Stimulated activated CD4-positive, alpha-beta T cell treated with anti-CD3 and anti-CD28 coated beads, Interleukin-15, amount 100 ng/mL, for 48 hours (primary cell): ENCODE measurements at places on chromosomes 3 and 15.

- DNase-seq = peak; percentile 5
These were observed 225.8 kb upstream of the DPPA4 start for GRCh38 chr3:109563149-109563548.

DNA sequence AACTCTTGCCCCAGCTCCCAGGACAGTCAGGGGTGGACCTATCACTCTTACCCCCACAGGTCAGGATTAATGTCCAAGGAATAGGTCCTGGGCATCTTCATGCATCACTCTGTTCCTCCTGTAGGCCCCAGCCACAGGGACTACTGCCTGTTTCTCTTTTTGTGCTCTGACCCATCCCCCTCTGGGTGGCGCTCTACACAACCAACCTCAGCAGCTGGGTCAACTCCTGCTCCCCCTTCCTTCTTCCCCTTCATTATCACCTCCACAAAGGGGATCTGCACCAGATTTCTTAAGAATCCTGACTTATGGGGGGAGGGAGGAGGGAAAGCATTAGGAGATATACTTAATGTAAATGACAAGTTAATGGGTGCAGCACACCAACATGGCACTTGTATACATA is 12.2 kb upstream of the TRANK1 start:
- no peak for DNase-seq

GRCh38 chr15:85277847-85278370 is 102.5 kb upstream of the AKAP13 start:
- DNase-seq = no peak

DNA sequence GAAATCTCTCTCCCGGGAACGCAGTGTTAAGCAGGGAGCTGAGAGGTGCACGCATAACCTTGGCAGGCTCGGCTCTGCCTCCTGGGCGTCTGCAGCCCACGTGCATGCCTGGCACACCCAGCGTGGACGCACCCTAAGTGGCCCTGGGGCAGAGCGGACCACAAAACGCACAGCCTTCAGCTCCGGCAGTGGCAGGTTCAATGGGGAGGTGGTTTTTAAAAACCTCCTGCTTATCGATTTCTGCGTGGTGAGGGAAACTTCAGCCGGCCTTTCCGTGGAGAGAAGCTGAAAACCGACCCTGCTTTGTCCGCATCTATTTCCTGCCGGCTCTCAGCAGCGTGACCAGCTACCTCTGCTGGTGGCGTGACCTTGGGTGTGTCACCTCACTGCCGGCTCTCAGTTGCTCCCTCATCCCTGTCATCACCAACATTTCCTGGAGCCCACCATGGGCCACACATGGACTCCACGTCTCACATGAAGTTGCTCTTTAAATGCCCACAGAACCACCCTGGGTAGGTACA is 134.8 kb upstream of the MEF2A start:
- no peak for DNase-seq

DNA sequence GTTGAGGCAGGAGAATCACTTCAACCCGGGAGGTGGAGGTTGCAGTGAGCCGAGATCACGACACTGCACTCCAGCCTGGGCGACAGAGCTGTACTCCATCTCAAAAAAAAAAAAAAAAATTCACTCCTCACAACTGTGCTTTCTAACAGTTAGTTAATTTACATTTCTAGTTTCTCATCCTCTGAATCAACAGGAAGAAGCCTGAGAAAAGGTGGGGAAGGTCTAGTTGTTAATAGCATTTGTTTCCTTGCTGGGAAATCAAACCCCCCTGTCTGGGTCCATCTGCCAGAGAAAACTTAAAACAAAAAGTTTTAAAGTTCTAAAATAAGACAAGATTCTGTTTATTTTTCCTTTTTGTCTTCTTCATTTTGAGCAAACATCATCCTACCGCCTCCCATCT is 62.3 kb downstream of the TMEM39A start:
- no peak for DNase-seq

DNA sequence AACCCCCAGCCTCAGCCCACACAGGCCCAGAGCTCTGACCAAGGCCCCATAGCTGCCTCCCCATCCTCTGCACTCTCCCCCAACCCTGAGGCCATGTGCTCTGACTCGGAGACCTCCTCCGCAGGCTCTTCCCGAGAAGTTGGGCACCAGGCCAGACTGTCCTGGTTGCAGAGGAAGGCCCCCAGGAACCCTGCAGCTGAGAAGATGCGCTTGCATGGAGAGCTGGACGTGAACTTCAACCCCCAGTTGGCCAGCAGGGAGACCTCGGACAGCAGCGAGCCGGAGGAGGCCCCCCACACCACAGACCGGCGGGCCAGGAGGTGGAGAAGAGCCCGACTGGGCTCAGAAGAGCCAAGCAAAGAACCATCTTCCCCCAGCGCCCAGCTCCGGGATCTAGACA is 119.5 kb upstream of the EIF1B start:
- DNase-seq = no peak

GRCh38 chr3:129348734-129349133 is 70.1 kb downstream of the HMCES start:
- no peak for DNase-seq

GRCh38 chr3:128278761-128279600 is 125.7 kb downstream of the EEFSEC start:
- DNase-seq = no peak

DNA sequence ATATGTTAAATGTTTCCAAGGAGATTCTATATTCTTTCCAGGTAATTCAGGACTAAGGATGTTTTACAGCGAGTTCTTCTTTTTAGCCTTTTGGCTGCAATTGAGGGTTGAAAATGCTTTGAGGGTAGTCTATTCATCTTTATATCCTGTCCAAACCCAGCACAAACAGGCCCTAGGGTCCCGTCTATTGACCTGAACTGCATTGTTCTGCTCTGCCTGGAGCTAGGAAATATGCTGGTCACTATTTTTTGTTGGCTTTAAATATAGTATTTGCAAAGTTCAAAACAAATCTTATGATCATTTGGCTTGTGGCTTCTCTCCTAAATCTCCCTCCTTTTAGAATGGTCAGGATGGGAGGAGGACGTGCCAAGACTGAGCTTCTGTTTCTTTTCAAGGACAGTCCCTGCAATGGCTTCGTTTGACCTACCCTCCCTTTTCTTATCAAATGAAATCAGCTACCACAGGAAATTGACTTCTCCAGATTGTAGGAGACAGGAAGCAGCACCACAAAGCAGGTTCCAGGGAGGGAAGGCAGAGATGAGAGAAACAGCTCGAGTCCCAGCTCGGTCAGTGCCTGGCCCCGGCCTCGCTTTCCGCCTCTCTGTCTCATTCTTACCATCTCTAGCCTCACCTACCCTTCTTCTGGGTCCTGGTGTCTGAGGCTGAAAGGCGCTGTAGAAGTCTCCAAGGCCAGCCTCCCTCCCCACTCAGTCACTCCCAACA is 27.6 kb upstream of the NRROS start:
- no peak for DNase-seq

GRCh38 chr3:48535578-48535977 is 21.0 kb downstream of the PFKFB4 start:
- DNase-seq = no peak

- no peak for DNase-seq
These were observed 25.1 kb downstream of the FSTL1 start for GRCh38 chr3:120425572-120426250.

GRCh38 chr3:159366476-159366875 is 564.6 kb downstream of the MFSD1 start:
- DNase-seq = no peak

DNA sequence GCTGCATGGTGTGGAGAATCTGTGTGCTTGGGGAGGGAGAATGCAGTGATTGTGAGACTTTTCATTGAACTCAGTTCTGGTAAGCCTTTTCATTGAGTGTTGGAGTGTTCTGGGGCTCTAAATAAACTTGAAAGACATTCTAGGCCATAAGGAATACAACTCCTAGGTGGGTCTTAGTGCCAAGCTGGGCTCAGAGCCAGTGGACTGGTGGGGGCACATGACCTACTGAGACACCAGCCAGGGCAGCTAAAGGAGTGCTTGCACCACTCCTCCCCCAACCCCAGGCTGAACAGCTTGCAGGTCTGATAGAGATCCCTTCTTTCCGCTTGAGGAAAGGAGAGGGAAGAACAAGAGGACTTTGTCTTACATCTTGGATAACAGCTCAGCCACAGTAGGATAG is 21.7 kb upstream of the KPNA4 start:
- no peak for DNase-seq

GRCh38 chr3:122890720-122891220 is 95.9 kb downstream of the SLC49A4 start:
- DNase-seq = no peak

DNA sequence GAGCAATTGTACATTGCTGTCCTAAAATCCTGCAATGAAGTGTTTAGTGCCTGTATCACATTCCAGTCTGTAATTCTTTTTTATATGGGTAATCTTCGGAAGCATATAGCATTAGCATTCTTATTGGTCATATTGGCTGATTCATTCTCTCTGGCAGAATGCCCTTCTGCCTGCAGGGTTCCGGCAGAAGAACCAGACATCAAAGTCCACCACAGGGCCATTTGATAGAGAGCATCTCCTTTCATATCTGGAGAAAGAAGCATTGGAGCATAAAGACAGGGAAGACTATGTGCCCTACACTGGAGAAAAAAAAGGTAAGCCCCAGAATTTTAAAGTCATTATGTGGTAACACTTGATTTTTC is 39.6 kb downstream of the TMOD3 start:
- no peak for DNase-seq

DNA sequence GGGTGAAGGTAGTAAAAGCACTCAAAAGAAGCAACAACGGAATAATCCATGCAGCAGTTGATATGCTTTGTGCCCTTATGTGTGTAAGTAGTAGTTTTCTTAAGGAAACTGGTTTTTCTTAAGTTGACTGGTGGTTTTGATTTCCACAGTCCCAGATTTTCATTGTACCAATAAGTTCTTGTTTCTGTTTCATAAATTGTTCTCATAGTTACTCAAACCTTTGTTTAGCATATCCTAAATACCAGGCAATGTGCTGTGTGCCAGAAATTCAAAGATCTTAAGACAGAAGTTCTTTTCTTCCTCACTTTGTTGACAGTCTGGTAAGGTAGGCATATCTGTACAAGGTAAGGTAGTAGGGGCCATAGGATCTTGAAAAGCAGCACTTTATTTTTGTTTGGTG is 40.0 kb downstream of the DNAJC13 start:
- no peak for DNase-seq

- DNase-seq = no peak
These were observed 7.2 kb downstream of the MAP2K5 start for GRCh38 chr15:67549736-67550135.

DNA sequence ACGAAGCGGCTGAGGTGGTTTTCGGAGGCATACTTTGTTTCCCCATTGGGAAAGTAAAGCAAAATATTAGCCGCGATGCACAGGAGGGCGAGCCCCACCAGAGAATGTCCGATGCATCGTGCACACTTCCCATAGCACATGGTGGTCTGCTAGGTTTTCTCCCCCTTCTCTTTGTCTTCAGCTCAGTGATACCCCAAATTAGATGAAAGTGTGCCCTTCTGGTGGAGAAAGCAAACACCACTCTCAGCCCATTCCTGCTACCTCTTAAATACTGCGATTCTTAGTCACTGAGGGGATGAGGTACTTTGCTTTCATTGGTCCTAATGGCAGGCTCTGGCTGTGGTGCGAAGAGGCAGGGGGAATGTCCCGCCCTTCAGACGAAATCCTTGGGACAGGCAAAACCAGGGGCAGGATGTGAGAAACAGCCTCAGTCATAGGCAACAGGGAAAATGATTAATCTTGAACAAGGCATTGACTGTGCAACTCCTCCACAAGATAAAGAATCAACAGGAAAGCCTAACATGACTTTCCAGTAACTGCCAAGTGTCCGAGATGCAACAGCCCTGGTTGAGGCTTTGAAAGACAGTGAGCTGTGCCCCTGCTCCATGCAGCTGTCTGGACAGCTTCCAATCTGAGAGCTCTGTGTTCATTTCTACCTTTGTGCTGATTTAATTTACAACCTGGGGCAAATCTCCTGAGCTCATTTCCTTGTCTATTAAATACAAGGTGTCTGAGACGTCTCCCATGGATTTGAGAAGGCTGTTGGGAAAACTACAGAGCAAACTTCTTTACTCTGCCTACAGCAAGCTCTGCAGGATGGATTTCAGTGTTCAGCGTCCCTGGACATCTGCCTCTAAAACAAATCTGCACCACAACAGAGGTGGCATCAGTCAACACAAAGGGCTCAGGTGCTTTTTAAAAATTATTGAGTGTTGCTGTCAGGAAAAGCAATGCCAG is at the start of gene TM4SF1:
TM4SF1 (minus strand) TSS at position 242 of the 957 bp plus-strand sequence; CDS start at position 140, 102 bp downstream.
- no peak for DNase-seq

DNA sequence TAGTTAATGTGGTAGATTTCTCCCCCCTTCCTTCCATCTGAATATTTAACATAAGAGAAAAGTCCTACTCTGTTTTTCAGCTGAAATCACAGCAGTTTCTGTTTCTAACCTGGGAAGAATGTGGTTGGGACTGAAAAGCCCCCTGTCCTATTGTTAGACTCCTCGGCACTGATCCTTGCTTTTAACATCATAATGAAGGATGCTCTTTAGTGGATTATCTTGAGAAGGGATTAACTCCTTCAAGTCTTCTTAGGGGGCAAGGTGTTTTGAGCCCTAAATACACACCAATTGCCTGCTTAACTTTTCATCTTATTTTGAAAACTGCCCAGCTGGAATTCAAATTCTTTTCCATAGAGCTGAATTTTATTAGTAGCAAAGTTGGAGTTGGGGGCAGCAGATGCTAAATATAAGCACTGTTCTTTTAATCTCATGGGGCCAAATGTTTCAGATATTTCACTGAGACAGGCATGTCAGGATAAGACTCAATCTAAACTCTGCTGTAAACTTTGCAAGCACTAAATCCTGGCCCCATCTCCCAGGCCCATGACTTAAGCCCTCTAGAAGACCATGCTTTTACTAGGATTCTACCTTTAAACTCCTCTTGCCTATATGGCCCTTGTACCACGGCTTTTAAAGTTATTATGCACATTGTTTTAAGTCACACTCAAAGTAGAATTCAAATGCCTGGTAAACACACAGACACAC is 243.2 kb upstream of the NR2F2 start:
- DNase-seq = no peak
